ENCODE measurements at places on chromosomes 1 and 21. TPM values are rescaled to one million over a fixed set of nuclear protein-coding genes. Genes with fewer than 3 reads are reported as not detected.

The SCYL3 gene
- 8.0 TPM for total RNA-seq

The FCGR2B gene
- total RNA-seq: 7.4 TPM

The KCNK2 gene
- 15.7 TPM for total RNA-seq

The IQGAP3 gene
- total RNA-seq: 0.43 TPM

The NBPF1 gene
- total RNA-seq: 28.9 TPM

The XCL2 gene
- total RNA-seq: not detected

The ACTL8 gene
- total RNA-seq: not detected

The CHIA gene
- not detected for total RNA-seq

The NEK2 gene
- total RNA-seq: not detected

The SIK1 gene
- total RNA-seq: 34.9 TPM

DNA sequence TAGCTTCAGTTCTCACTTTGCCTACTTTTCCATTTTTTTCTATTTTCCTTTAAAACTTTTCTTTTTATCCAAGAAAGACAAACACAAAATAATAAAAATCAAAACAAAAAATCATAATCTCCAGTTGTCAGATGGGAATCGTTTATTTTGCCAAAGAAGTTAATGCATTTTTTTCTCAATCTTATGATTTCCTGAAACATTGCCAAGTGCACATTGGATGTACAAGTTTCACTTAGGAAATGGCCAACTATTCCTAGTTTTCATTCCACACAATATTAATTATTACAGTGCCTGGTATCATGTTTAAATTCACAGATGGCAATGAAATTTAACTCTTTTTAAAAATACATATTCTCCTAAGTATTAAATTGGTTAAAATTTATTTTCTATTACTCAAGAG is 1050.5 kb downstream of the TTLL7 start:
- no peak for DNase-seq

- DNase-seq: no peak
Measured at GRCh38 chr1:207844371-207844770, 66.6 kb downstream of the CD34 start.

- no peak for DNase-seq
Measured at GRCh38 chr1:119372503-119373086, 4.0 kb downstream of the HAO2 start.

DNA sequence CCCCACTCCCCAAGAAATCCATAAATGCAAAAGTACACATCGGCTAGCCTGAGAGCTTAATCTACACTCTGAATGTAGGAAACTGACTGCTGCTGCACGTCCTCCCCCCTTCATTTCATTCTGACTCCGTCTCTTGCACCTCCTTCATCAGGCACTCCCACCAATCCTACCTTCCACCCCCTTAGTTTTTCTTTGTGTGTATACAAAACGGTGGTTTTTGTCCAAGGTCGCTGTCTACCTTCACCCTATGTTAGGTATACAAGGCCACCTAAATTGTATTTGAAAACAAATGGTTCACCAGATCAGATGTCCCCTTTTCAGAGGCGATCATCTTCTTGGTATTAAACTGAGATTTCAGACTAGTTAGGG is 1.9 kb downstream of the WDR26 start:
- no peak for DNase-seq

DNA sequence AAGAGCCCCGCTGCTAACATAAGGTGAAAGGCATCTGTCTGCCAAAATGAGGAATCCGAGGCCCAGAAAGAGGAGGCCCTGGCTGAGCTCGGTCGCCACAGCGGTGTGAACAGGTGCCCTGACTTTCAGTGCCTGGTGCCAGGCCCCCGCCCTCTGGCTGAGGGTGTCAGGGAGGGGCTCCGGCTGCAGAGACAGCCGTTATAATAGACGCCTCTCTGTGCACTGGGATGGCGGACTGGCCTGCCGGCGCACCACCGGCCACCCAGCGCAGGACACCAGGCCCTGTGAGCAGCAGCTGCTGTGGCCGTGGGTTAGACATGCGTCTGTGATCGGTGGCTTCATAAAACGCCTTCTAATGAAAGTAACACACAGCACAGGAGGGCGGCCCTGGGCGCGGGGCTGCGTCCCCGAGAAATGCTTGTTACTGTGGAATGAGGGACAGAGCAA is 51.4 kb upstream of the ACTRT2 start:
- peak; percentile 47 for DNase-seq

DNA sequence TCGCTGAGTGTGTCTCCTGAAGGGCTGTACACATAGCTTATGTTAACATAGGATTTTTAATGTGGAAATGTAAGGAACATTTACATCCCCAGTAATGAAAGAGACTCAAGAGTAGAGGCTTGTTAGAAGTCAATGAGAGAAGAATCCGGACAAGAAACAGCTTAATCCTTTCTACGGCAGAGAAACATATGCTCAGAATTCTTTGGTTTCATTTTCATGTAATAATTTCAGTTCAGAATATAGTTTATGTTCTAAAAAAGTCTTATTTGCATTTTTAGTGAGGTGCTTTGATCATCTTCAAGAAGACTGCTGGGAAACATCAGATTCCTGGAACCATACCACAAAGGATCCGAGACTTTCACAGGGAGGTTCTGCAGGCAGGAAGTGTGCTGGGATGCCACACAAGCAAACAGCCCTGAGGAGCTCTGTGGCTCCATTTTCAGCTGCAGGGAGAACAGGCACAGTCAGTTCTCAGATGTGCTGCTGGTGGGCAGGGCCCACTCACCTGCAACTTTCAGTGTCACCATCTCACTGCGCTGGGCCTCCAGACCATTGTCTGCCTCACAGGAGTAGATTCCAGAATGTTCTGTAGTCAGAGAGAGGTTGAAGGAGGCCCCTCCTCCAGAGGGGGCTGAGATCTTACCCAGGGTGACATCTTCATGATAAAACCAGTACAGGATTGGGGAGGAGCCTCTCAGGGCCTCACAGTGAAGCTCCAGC is 28.4 kb downstream of the FCRL5 start:
- DNase-seq: no peak

GRCh38 chr1:156090138-156090839 is 8.0 kb upstream of the MEX3A start:
- no peak for DNase-seq

DNA sequence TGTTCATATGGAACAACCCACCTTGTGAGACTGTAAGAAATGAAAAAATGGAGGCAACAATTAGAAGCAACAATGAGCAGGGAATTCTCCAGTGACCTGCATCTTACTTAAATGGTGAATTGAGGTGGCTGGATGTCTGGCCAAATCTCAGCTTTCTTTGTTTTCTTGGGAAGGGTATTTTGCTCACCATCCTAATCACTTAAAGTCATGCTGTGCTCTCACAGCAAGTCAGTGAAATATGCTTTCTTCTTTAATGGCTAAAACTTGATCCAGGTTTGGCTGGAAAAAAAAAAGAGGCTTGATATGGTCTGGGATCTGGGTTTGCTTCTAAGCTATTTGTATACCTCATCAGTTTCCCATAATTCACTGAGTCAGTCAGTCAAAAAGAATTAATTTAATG is 124.8 kb downstream of the ESRRG start:
- DNase-seq: no peak

DNA sequence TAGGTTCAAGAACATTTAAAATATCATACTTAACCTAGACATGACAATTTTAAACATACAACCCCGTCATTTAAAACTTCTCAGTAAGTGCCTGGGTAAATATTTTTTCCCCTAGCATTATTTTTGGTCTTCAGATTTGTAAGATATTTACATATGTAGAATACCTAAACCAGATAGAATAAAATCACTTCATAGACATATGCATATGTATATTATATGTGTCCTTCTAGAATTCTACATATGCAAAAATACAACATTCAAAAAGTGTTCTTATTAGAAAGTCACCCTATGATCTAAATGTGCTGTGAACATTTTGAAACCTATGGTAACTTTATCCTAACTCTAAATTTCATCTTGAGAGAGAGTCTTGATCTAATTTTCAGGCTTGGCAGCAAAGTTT is 1467.0 kb upstream of the B3GALT2 start:
- no peak for DNase-seq

- DNase-seq: peak; percentile 43
Measured at GRCh38 chr1:24896596-24897262, 33.3 kb downstream of the RUNX3 start.

DNA sequence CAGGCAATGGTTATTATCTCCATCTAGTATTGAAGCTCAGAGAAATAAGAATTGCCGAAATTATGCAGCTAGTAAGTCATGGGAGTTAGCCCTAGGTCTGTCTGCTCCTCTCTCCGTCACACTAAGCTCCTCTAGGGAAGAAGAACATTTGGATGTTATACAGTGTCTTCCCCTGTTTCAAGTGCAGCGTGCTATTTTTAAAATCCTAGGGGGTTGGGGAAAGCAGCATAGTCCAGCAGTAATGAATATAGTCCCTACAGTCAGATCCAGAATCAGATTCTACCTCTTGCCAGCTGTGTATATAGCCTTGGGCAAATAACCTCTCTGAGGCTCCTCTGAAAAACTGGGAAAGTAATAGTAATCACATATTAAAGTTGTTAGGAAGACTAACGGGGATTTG is 44.5 kb upstream of the OSBPL9 start:
- DNase-seq: no peak

- no peak for DNase-seq
Measured at GRCh38 chr1:181647314-181648035, 164.2 kb downstream of the CACNA1E start.

- DNase-seq: peak; percentile 88
Measured at GRCh38 chr1:43934101-43934985, 742 bp downstream of the ARTN start.

Data from posterior vena cava (tissue), 2 donors.